ENCODE measurements at places on chromosomes 3 and 15. TPM values are rescaled to one million over a fixed set of nuclear protein-coding genes. Genes with fewer than 3 reads are reported as not detected.

Gene CDHR4
- 0.43 TPM for total RNA-seq

Gene CAMKV
- not detected for total RNA-seq

Gene SAMD7
- total RNA-seq = not detected

Gene GRM7
- not detected for total RNA-seq

Gene MUSTN1
- not detected for total RNA-seq

Gene NR2E3
- 0.09 TPM for total RNA-seq

Gene ADIPOQ
- total RNA-seq = not detected

Gene CD80
- 0.16 TPM for total RNA-seq
